ENCODE measurements at places on chromosomes 5 and 9. TPM values are rescaled to one million over a fixed set of nuclear protein-coding genes. Genes with fewer than 3 reads are reported as not detected.

The FAM120AOS gene
- 30.4 TPM for total RNA-seq

The MYMK gene
- not detected for total RNA-seq

The PIGO gene
- total RNA-seq: 17.3 TPM

The ZBED3 gene
- 7.1 TPM for total RNA-seq

The GDA gene
- 0.05 TPM for total RNA-seq

The DNAH5 gene
- total RNA-seq: 2.0 TPM

The ANKRD18A gene
- 0.12 TPM for total RNA-seq

The LCN1 gene
- not detected for total RNA-seq

The PTGES gene
- not detected for total RNA-seq

The PCDHGA3 gene
- total RNA-seq: 4.0 TPM

The CARTPT gene
- not detected for total RNA-seq

The NUTM2G gene
- total RNA-seq: not detected

The IL5 gene
- total RNA-seq: not detected

The FKTN gene
- total RNA-seq: 9.9 TPM

The CDC14B gene
- 5.8 TPM for total RNA-seq

The PCDHGB1 gene
- total RNA-seq: 0.82 TPM

The HRH2 gene
- total RNA-seq: 0.06 TPM

The IL3 gene
- not detected for total RNA-seq

The TMEM161B gene
- total RNA-seq: 9.0 TPM

The IRX2 gene
- not detected for total RNA-seq
